ENCODE measurements at places on chromosomes 5 and 9. TPM values are rescaled to one million over a fixed set of nuclear protein-coding genes. Genes with fewer than 3 reads are reported as not detected.

ADAMTSL1 gene
- total RNA-seq = 2.3 TPM

ACOT12 gene
- total RNA-seq = not detected

KIF24 gene
- 3.1 TPM for total RNA-seq

BNC2 gene
- total RNA-seq = 21.7 TPM

TIMD4 gene
- total RNA-seq = not detected

GRCh38 chr5:63961598-63962161 is 565 bp downstream of the HTR1A start:
- no peak for DNase-seq
- H3K36me3 ChIP-seq = no peaks in the 10 kb centered on the region
- H3K27ac ChIP-seq = no peak overlapping the region
- no peaks in the 10 kb centered on the region for H3K4me1 ChIP-seq
- no peak overlapping the region for H3K4me3 ChIP-seq
- no peaks in the 10 kb centered on the region for H3K27me3 ChIP-seq

GRCh38 chr9:96108691-96109380 is 193.1 kb downstream of the HSD17B3 start:
- no peak for DNase-seq
- H3K4me1 ChIP-seq = no peaks in the 10 kb centered on the region
- H3K27me3 ChIP-seq = no peaks in the 10 kb centered on the region
- no peak overlapping the region for H3K27ac ChIP-seq
- no peak overlapping the region for H3K4me3 ChIP-seq

DNA sequence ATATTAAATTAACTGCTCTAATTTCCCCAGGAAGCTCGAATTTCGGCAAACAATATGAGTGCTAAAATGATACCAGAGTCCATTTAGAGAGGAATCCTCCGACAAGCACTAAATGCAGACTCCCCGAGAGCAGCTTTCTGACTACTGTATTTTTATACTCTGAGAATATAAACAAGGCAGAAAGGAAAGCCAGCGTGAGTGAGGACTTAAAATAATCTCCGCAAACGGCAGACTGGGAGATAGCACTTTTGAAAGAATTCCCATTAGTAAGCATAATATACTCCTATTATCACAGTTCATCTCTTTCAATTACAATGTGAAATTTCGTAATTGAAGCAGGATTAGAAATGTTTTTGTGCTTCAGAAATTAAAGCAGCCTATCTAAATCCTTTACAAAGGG is 269.4 kb upstream of the PANK3 start:
- H3K27me3 ChIP-seq = no peaks in the 10 kb centered on the region
- no peaks in the 10 kb centered on the region for H3K36me3 ChIP-seq
- DNase-seq = no peak
- H3K4me3 ChIP-seq = no peak overlapping the region

Data from upper lobe of left lung (tissue), 6 donors.